Endothelial cell of umbilical vein (primary cell): ENCODE measurements at places on chromosomes 4 and X. TPM values are rescaled to one million over a fixed set of nuclear protein-coding genes. Genes with fewer than 3 reads are reported as not detected.

Gene SORCS2
- total RNA-seq, result 0.14 TPM in 1 of 2 replicates, not detected in the other

Gene PCDH11X
- not detected in 2 replicates for total RNA-seq

Gene RHOXF2
- total RNA-seq, result not detected in 2 replicates

Gene ABLIM2
- 0.30 and 0.66 TPM in 2 replicates for total RNA-seq

Gene PTCHD1
- total RNA-seq, result not detected in 2 replicates

Gene STEEP1
- total RNA-seq, result 21.0 and 23.1 TPM in 2 replicates

Gene FAM13A
- 9.4 and 10.5 TPM in 2 replicates for total RNA-seq

Gene GRIA2
- not detected in 2 replicates for total RNA-seq

Gene SAGE1
- total RNA-seq, result not detected in 2 replicates

Gene FAM47E
- total RNA-seq, result 0.11 TPM in 1 of 2 replicates, not detected in the other

Gene SSX4
- total RNA-seq, result not detected in 2 replicates

Gene MGAT4D
- total RNA-seq, result not detected in 2 replicates

Gene ADH7
- not detected in 2 replicates for total RNA-seq

Gene AMOT
- 2.7 and 3.5 TPM in 2 replicates for total RNA-seq

Gene DACH2
- total RNA-seq, result not detected in 2 replicates
